ENCODE measurements at places on chromosomes 7 and 10.

GRCh38 chr10:110569122-110569521 is 1.6 kb downstream of the SMC3 start:
- no peak for DNase-seq

GRCh38 chr7:39132306-39132705 is 154.6 kb downstream of the POU6F2 start:
- DNase-seq, result no peak

DNA sequence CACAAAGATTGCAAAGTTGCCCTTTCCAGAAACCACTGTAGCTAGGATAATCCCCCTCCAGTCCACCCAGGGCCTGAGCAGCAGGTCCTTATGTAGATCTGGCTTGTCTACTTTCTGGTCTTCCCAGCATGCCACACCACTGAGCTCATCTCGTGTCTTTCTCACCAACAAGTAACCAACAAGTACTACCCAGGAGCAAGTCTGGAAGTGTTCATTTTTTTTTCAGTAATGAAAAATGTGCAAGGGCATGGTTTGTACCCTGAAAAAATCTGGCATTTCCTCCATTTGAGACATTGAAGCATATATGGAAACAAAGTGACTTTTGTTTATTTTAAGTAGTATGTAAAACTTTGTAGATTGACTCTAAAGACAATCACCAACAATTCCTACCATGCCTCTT is 120.8 kb downstream of the INHBA start:
- DNase-seq, result no peak

DNA sequence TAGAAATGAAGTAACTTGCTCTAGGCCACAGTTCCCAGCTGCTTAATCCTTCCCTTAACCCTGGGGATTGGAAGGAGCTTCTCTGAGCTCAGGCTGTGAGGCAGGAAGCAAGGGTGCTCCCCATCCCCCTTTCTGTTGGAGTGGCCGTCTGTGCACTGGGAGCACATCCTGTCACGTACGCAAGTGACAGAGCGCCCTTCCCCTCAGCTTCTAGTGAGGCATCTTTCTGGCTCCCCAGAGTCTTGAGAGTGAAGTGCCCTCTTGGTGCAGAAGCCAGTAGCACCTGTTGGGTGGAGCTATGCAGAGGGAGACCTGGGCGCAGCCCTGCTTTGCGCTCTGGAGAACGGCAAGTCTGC is 47.8 kb downstream of the SHH start:
- peak; percentile 31 for DNase-seq

DNA sequence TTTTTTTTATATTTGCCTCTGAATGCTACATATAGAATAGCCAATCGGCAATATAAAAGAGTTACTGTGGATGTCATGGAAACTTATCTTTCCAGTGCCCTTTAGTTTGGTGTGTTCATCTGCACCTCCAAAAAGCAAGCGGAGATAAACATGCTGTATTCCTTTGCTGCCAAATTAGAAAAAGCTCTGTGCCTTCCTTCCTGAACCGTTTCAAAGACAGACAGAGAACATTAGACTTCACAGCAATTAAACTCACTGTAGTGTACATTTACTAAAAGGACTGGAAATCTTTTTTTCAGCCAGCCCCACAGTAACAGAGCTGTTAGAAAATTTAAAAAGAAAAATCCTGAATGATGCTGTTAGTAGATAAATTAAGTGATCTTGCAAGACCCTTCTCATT is 707.5 kb downstream of the LRMDA start:
- DNase-seq, result no peak

DNA sequence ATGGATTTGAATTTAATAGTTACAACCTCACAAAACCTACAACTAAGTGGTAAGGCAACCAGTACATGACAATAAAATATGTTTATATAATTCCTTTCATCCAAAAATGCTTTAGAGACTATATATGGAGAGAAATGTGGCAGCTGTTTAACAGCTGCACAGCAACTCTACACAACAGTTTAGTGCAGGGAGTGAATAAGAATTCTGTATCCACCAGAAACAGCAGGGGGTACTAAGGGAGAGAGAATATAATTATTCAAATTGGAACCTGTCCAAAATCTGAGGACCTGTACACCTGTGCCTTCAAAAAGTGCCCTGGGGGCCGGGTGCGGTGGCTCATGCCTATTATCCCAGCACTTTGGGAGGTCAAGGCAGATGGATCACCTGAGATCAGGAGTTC is 49.6 kb downstream of the POLL start:
- DNase-seq, result no peak

DNA sequence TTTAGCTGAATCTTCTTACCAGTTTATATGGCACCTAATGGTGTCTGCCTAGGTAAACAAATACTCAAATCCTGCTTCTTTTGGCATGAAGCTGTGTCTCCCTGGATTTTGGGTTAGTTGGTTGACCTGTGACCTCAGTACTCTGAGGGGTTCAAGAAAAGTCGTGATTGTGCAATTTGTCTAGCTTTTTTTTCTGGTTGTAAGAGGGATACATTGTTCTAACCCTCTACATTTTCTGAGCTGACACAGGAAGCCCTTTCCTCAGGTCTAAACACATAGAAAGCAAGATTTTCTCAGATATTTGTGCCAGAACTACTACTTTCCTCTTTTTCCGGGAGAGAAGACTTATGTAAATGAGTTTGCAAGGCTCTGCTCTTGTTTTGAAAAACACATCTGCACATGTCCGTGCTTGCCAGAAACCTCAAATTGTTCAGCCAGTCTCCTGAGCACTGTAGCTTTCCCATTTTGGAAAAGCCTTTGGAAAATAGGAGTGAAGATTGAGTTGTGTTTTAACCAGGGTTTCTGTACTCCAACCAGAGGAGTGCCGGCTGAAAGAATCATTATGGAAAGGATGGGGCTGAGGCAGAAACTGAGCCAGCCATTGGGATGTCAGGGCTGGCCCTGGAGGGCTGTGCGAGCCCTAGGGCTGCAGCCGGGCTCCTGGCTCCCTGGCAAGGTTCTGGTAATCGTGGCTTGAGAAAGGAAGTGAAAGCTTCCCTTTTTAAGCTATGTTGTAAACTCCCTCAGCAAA is 31.3 kb upstream of the CXCL12 start:
- no peak for DNase-seq

- no peak for DNase-seq
Measured at GRCh38 chr7:138195151-138195571, 118.9 kb downstream of the AKR1D1 start.

- DNase-seq, result no peak
Measured at GRCh38 chr10:62258926-62259325, 9.7 kb downstream of the RTKN2 start.

DNA sequence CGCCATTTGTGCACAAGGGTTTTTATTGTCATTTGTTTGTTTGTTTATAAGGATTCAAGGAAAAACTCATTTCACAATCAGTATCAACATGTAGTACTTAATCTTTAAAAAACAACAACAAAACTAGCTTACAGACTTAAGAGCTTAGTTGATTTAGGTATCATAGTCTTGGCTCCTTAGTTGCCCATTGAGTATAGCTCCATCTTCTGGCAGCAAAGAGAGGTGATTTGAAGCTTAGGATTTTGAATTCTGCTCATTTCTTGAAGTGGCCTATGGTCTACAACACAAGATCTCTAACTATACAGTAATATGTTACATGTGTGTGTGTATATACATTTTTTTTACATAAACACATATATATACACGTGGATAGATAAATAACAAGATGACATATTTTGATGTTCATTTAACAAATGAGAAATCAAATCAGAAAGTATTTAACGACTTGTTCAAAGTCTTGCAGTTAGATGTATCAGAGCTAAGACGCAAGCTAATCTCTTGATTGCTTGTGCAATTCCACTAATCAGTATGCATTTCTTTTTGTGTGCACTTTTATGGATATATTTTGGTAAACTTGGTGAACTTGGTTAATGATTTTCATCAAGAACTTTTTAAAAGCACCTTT is 307.3 kb downstream of the CAMK1D start:
- no peak for DNase-seq

- no peak for DNase-seq
Measured at GRCh38 chr7:81013083-81013817, 94.4 kb upstream of the SEMA3C start.

GRCh38 chr7:116162992-116163391 is 47.3 kb upstream of the TES start:
- no peak for DNase-seq

DNA sequence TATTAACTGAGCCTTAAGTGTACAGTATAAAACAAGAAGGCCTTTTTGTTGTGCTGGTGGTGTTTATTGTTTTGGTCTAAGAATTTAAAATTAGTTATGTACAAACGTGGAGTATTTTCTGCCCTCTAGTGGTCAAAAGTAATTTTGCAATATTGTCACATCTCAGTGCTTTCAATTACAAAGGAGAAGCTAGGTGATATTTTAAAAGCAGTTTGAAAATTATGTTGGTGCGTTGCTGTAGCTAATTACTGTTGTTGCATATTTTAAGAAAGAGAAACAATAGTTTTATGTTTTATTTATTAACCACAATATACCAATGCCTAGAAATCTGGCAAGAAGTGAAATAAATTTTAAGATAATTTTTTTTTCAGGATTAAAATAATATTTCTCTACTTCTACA is 11.4 kb downstream of the NPVF start:
- DNase-seq, result no peak

GRCh38 chr10:132274986-132275385 is 32.8 kb downstream of the STK32C start:
- DNase-seq, result no peak

GRCh38 chr7:127885843-127886242 is 145.4 kb downstream of the LRRC4 start:
- DNase-seq, result no peak
